Ovary (tissue), 10 donors: ENCODE measurements at places on chromosomes 13 and 19.

DNA sequence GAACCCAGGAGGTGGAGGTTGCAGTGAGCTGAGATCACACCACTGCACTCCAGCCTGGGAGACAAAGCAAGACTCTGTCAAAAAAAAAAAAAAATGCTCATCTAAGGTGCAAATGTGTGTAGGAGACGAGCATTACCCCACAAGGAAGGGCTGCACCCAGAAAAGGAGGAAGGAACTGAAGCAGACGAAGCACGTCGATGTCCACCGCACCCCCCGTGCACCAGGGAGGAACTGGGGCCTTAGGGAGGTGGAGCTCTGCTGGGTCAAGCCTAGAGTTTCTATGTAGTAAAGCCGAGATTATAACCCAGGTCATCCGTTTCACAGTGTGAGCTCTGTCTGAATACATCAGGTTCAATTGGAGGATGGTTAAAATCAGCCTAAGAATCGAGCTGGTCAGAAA, 1.1 kb downstream of the VSTM1 start:
- H3K36me3 ChIP-seq = no peaks in the 10 kb centered on the region
- H3K4me1 ChIP-seq = no peaks in the 10 kb centered on the region
- no peak overlapping the region for H3K4me3 ChIP-seq
- no peak for DNase-seq

GRCh38 chr13:44955406-44955805, 33.9 kb downstream of the NUFIP1 start:
- no peak overlapping the region for H3K4me3 ChIP-seq
- no peaks in the 10 kb centered on the region for H3K4me1 ChIP-seq
- no peaks in the 10 kb centered on the region for H3K36me3 ChIP-seq

DNA sequence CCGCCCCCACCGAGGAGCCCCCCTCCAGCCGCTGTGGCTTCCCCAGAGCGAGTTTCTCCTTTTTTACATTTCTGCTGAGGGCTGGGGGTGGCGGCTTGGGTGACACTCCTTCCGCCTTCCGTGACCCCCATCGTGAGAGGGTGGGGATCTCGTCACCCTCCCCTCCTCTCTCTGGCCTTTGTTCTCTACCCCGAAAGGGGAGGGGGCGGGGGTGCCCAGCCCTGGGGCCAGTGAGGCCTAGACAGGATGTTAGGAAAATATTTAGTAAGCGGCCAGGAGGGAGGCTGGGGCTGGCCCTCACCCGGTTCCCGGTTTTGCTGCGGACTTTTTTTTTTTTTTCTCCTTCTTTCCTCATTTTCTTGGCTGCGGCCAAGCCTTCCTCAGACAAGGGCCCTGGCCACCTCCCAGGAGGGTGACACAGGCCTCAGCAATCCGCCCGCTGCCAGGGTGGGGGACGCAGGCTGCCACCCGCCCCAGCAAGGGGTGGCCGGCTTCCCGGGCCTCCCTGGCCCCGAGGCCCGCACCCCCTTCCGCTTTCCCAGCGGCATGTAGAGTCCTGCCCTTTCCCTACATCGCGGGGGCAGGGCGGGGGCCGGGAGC, 3.9 kb downstream of the MIDN start:
- H3K36me3 ChIP-seq = no peaks in the 10 kb centered on the region
- peak overlapping the region; percentile 65 for H3K4me3 ChIP-seq
- peak overlapping the region; percentile 89 for H3K27ac ChIP-seq
- DNase-seq = peak; percentile 91

- no peak overlapping the region for H3K4me3 ChIP-seq
- DNase-seq = no peak
- no peaks in the 10 kb centered on the region for H3K36me3 ChIP-seq
- no peak overlapping the region for H3K27ac ChIP-seq
- H3K27me3 ChIP-seq = no peaks in the 10 kb centered on the region
- peaks cover 3% of the 10 kb centered on the region for H3K4me1 ChIP-seq
Observed at GRCh38 chr13:72462726-72463125, 264.7 kb downstream of the MZT1 start.

GRCh38 chr19:39405958-39406655, 540 bp upstream of the ZFP36 start:
- H3K4me1 ChIP-seq = peaks cover 5% of the 10 kb centered on the region
- no peaks in the 10 kb centered on the region for H3K36me3 ChIP-seq
- H3K27ac ChIP-seq = peak overlapping the region; percentile 87
- no peaks in the 10 kb centered on the region for H3K27me3 ChIP-seq
- no peak for DNase-seq
- H3K4me3 ChIP-seq = peak overlapping the region; percentile 97

- no peaks in the 10 kb centered on the region for H3K27me3 ChIP-seq
- H3K4me1 ChIP-seq = no peaks in the 10 kb centered on the region
- DNase-seq = no peak
- no peak overlapping the region for H3K4me3 ChIP-seq
- H3K36me3 ChIP-seq = no peaks in the 10 kb centered on the region
Observed at GRCh38 chr13:41178040-41178439, 16.3 kb downstream of the KBTBD7 start.

GRCh38 chr13:27997904-27998522, 9.5 kb upstream of the URAD start:
- no peak overlapping the region for H3K27ac ChIP-seq
- no peak overlapping the region for H3K4me3 ChIP-seq
- H3K36me3 ChIP-seq = no peaks in the 10 kb centered on the region
- DNase-seq = no peak
